ENCODE measurements at places on chromosomes 6 and 20.
A peak's percentile ranks its signal among the peaks of the same experiment; 100 is the strongest.

DNA sequence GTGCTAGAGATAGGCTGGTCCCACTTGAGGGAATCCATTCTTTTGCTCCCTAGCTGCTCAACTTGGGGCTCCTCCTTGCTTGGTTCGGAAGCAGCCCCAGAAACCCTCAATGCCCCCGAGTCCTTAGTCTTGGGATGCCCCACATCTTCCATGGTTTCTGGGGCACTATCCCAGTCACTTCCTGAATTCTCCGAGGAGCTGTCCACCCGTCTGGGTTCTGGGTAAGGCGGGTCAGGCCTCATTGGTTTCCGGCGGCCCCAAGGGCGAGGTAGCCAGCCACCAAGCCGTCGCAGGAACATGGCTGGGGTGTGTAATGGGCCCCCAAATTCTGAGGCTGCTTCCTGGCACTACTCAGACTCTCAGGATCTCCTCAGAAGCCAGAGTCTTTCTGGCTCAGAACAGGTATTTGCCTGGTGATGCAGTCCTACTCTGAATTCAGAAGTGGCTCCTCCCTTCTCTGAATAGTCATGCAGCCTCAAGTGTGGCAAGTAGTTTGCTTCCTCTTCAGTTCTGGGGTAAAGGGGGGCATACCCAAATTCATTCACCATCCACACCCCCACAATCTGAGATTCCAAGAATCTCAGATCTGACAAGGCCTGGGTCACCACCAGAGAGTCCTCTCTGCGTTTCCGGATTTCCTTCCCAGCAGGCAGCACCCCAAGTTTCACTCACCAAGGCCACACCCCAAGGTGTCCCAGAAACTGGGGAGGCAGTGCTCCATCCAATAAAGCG, 763 bp downstream of the C6orf47 start:
- peak; percentile 50 for DNase-seq

- no peak for DNase-seq
These were observed 256 bp downstream of the CDK19 start for GRCh38 chr6:110815015-110815410.

GRCh38 chr6:155418017-155418761, 37.5 kb downstream of the NOX3 start:
- peak; percentile 89 for DNase-seq

GRCh38 chr6:10610289-10610688, 84.1 kb downstream of the C6orf52 start:
- peak; percentile 80 for DNase-seq

DNA sequence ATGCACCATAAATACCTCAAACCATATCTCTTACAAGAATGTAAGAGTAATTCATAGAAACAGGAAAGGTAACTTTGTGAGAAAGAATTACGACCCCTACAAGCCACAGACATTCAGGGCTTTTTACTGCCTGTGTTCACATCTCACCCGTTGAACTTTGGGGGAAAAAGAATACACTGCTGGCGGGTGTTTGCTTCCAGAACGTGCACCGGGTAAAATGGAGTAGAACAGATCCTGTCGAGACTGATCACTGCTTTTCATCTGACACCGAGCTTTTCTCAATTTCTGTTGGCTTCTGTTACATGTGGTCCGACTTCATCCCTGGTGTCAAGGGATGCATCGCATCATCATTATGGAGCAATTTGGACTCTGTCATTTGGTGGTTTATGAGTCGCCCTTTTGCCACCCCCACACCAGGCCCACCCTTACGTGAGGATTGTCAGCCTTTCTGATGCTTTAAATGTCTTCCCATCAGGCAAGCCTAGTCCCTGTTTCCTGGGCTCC, 219.2 kb upstream of the ZFP64 start:
- DNase-seq: no peak

DNA sequence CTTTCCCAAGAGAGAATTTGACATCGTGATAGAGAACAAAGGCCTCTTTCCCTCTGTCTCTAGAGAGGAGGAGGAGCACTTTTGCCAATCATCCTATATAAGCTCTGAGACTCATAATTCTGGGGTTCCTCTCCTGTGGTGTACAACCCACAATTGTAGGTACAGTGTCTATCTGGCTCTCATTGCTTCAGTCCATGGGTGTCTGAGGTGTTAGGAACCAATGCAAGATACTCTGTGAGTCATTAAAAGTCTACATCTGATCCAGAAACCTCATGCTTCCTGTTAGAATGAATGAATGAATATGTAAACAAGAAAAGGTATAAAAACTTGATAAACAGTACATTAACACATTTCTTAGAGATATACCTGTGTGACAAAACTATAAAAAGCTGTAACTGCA, 356.7 kb downstream of the QKI start:
- DNase-seq: no peak

DNA sequence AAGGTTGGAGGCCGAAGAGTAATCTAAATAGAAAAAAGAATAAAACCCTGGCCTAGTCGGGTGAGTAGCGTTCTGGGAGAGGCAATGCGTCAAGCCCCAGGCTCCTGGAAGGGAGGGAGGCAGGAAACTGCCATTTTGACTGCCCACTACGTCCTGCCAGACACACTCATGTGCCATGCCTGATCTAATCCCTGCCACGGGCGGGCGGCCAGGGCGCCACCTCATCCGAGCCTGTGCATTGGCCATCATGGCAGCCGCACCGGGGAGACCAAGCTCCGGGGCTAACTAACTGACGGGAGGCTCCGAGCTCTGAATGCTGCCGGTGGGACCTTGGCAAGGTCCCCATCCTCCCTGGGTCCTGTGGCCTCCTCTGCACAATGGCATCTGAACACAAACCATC, 68.8 kb downstream of the INSM1 start:
- DNase-seq: no peak

- peak; percentile 62 for DNase-seq
These were observed 75.1 kb upstream of the ATXN1 start for GRCh38 chr6:16836144-16836981.

DNA sequence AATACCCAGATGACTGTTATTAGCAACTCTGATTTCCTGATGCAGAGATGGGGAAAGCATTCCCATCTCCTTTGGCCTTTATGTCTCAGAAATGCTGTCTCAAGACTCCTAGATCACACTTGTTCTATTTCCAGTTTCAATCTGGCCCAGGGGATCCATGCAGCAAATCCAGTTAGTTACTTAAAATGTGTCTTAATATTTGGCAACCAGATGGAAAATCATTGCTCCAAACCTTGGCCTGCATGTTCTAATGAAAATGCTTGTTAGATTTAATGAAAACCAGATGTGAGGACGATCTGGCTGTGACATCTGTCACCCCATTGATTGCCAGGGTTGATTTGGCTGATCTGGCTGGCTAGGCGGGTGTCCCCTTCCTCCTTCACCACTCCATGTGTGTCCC, 125.2 kb downstream of the TSHZ2 start:
- DNase-seq: no peak

GRCh38 chr6:139354189-139354588, 20.3 kb downstream of the CITED2 start:
- DNase-seq: no peak
